ENCODE measurements at places on chromosomes 16 and 17. TPM values are rescaled to one million over a fixed set of nuclear protein-coding genes. Genes with fewer than 3 reads are reported as not detected.

DNA sequence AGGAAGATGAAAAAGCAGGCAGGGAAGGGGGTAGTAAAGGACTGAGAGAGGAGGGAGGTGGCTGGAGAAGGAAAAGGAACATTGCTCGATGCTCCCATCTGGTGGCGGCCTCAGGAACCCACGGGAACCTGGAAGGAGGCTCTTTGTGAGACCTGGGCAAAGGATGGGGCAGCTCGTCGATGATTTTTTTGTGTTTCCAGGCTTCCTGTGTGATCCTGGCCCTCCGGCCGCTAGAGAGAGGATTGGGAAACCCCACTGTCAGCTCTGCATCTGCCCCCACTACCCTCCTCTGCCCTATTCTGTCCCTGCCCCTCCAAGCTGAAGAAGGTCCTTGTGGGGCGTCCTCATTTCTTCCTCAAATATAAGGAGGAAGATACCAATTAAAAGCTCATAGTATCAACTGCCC, 6.6 kb downstream of the WFIKKN2 start:
- DNase-seq, result peak; percentile 56

TOM1L2 gene
- 8.3 TPM for total RNA-seq

DNA sequence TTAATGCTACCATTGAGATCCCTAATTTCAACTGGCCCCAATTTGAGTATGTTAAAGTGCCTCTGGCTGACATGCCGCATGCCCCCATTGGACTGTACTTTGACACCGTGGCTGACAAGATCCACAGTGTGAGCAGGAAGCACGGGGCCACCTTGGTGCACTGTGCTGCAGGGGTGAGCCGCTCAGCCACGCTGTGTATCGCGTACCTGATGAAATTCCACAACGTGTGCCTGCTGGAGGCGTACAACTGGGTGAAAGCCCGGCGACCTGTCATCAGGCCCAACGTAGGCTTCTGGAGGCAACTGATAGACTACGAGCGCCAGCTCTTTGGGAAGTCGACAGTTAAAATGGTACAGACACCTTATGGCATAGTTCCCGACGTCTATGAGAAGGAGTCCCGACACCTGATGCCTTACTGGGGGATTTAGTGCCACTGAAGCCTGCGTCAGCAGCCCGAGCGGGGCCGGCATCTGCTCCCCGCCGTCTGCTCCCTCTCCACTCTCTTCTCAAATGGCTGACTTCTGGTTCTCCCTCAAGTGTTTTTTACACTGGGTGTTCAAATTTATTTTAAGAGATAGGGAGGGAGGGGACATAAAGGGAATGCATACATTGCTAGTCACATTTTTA, 22.9 kb downstream of the DUSP14 start:
- DNase-seq, result no peak

DNA sequence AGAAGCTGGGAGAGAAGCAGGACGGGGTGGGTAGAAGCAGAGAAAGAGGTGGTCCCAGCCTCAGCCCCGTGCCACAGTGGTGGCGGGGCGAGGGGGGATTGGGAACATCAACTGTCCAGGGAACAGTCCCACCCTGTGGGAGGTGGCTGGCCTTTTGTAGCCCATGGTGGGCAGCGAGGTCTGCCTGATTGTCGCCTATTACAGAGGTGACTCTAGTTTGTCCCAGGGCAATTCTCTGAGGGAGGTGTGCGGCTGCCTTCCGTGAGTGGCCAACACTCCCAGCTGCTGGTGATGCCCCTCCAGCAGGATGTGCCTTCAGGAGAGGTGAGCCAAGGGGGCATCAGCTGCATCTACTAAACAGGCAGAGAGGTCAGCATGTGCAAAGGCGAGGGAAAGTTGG, 5.0 kb upstream of the BRD7 start:
- DNase-seq, result no peak

- no peak for DNase-seq
Measured at GRCh38 chr17:50934672-50935220, 68.6 kb upstream of the TOB1 start.

DNA sequence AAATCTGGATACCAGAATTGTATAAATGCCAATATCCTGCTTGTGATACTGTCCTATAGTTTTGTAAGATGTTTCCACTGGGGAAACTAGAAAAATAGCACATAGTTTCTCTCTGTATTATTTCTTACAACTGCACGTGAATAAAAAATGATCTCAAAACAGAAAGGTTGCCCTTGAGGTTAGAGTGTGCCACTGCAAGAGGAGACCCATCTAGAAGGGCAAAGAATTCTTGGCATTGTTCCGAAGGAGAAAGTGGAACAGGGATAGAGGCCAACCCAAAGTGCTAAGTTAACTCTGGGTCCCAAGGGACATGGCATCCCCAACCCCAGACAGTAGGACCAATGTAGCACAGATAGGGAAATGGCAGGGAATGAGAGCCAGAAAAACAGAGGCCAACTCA, 477.5 kb upstream of the HSBP1 start:
- DNase-seq, result no peak

- DNase-seq, result no peak
Measured at GRCh38 chr16:86578061-86578599, at the start of gene FOXL1. Gene FOXL1, plus strand, starts transcription at chr16:86578549. Its CDS starts 175 bp downstream, at chr16:86578724.

DNA sequence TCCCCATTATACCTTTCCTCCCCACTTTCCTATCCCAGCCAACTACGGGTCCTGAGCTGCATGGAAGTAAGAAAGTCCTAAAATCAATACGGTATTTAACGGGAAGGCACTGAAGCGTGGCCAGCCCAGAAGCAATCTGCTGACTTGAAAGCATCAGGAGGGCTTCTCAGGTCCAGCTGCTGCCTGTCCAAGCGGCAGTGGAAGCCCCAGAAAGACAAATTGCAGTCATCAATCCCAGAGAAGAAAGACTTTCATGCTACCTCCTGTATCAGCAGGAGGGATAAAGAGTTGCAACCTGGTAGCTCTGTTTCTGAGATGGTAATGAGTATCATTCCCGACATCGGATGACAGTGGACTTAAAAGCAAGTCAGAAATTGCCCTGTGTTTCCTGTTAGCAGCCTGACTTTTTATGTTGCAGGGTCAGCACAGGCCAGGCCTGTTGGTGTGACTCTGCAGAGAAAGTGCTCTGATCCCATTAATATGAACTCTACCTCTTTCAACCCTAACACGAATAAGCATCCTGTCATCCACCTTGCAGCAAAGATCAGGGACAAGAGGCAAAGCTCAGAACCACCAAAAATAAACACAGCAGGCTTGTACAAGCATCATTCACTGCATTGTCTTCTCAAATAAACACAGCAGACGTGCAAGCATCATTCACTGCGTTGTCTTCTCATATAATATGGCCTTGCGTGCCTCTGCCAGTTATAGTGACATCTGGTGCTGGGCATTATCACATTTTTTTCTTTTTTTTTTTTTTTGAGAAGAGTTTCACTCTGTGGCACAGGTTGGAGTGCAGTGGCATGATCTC, 358.6 kb upstream of the CDH11 start:
- DNase-seq, result no peak

COTL1 gene
- 172 TPM for total RNA-seq

DNA sequence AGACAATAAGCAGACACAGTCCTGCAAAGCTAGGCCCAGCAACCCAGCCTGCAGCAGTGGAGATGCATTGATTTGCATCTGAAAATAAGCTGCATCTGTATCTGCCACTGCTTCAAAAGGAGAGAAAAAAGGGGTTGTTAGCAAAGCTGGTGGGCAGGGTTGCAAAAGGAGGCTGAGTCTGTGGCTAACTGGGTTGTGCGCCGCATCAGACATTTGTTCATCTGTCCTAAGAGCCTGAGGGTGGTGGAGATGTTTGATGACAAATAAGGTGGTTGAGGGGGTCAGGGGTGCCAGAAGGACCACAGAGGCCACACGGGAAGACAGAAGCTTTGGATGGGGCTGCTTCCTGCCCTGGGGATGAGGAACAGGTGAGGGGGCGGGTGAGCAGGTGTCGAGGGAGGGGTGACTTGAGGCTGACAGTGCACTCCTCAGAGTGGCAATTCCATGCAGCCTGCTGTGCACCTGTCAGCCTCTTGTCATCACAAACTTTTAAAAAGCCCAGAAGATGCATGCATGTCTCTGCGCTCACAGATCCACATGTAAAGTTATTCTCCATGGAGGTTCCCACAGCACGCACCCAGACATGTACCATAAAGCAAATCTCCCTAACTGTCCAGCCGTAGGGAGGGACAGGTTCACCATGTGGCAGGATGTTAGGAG, 35.4 kb downstream of the WSB1 start:
- no peak for DNase-seq

ITGB4 gene
- not detected for total RNA-seq

- no peak for DNase-seq
Measured at GRCh38 chr16:87334651-87335624, 17.7 kb upstream of the C16orf95 start.

ADGRG1 gene
- 1.4 TPM for total RNA-seq

- no peak for DNase-seq
Measured at GRCh38 chr16:82504836-82505235, 121.9 kb upstream of the CDH13 start.

GRCh38 chr16:72172105-72173034, at the start of gene PMFBP1:
Gene PMFBP1, minus strand, starts transcription at chr16:72172155. Its CDS starts 947 bp downstream, at chr16:72171208.
- peak; percentile 2 for DNase-seq

SDK2 gene
- 0.33 TPM for total RNA-seq

DNA sequence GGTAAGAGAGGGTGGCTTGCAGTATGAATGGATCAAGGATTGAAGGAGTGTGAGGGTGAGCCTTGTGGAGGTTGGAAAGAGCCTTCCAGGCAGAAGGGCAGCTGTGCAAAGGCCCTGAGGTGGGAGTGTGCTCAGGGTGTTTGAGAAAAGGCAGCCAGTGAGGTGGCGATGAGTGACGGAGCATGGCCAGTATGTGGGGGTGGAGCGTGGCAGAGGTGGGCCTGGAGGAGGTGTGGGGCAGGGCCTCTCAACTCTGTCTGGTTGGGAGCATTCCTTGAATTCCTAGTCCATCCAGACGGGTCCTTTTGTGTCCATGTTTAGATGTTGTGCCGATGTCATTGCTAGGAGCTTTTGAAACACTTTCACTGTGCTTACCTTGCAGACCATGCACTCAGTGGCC, 51.3 kb downstream of the EPN2 start:
- DNase-seq, result no peak

- DNase-seq, result no peak
Measured at GRCh38 chr17:11628374-11628773, 30.1 kb downstream of the DNAH9 start.

DNA sequence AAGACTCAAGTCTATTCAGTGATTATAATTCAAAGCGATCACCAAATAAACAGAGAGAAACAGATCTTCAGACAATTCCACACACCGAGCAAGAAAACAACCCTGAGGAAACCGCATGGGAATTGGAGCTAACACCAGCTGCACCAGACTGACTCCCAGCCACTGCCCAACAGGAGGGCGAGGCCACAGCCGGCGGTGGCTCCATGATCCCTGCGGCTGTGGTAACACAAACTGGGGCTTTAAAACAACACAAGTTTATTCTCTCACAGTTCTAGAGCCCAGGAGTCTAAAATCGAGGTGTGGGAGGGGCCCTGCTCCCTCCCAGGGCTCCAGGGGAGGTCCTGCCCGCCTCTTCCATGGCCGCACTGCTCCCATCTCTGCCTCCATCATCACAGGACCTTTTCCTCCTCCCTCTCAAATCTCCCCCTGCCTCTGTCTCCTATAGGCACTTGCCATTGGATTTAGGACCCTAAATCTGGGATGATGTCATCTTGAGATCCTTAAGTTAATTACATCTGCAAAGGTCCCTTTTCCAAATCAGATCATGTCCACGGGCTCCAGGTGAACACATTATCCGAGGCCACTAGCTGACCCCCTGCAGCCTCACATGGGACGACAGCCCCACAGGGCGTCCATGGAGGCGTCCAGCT, 9.7 kb upstream of the HEXD start:
- DNase-seq, result no peak

DNA sequence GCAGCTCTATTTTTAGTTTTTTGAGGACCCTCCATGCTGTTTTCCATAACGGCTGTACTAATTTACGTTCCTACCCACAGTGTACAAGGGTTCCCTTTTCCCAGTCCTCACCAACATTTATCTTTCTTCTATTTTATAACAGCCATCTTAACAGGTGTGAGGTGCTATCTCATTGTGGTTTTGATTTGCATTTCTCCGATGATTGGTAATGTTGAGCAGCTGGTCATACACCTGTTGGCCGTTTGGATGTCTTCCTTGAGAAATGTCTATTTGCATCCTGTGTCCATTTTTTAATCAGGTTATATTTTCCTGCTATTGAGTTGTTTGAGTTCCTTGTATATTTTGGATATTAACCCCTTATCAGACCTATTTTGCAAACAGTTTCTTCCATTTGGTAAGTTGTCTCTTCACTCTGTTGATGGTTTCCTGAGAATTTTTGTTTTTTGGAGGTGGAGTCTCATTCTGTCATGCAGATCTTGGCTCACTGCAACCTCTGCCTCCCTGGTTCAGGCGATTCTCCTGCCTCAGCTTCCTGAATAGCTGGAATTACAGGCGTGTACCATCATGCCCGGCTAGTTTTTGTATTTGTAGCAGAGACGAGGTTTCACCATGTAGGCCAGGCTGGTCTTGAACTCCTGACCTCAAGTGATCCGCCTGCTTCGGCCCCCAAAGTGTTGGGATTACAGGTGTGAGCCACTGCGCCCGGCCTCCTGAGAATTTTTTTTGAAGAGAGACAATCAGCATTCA, 279.6 kb downstream of the SNX29 start:
- DNase-seq, result no peak

PRR29 gene
- not detected for total RNA-seq

TP53TG3B gene
- total RNA-seq, result 1.4 TPM

TNS4 gene
- not detected for total RNA-seq

RNF151 gene
- not detected for total RNA-seq

- no peak for DNase-seq
Measured at GRCh38 chr17:63966646-63967264, 6.0 kb downstream of the SCN4A start.

- DNase-seq, result no peak
Measured at GRCh38 chr17:57684711-57685498, 60.2 kb downstream of the CCDC182 start.

GRCh38 chr17:55444471-55445441, 23.1 kb upstream of the MMD start:
- no peak for DNase-seq

DNA sequence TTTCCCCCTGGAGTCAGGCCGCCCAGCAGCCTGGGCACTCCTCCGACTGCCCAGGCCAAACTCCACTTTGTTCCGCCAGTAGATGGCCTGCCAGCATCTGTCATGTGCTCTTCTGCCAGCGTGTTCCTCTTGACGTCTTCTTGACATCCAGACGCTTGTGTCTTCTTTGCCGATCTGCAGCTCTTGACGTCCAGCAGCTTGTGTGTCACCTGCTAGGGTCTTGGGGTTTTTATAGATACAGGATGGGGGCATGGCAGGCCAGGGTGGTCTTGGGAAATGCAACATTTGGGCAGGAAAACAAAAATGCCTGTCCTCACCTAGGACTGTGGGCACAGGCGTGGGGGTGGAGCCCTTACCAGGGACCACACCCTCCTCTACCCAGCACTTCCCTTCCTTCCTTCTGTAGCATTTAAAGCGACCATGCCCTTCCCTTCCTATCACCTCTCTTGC, 88.7 kb downstream of the BMERB1 start:
- no peak for DNase-seq

DNA sequence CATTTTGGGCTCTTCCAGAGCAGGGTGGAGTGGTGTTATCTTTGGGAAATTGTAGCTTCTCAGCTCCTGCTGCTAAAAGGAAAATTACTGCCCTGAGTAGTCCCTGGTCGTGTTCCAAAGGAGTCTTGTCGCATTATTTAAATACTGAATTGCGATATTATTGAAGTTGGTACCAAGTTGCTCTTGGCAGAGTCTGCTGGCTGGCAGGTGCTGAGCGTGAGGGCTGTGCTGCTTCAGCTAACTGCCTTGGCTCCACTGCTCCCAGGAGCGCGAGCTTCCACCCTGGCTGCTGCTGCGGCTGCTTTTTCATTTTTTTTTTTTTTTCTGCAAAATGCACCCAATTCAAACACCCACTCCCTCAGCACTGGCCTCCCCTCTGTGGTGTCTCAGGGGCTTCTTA, 289.8 kb downstream of the MAF start:
- DNase-seq, result no peak
